NCI-H345 (cell line): ENCODE measurements at places on chromosomes 4 and X.
A peak's percentile ranks its signal among the peaks of the same experiment; 100 is the strongest.

DNA sequence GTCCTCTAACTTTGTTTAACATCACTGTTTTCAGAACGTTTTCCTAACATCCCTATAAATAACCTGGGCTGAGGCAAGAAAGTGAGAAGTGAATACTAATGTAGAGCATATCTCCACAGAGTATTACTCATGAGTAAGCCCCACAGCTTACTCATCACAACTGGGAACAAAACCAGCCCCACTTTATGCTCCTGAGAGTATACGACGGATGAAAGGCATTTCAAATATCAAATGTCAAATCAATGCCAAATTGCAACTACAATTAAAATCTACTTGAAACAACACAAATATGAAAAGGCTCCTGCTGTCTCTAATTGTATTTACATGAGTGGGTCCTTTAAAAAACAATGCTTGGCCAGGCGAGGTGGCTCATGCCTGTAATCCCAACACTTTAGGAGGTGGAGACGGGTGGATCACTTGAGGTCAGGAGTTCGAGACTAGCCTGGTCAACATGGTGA, 41.2 kb downstream of the SH3RF1 start:
- DNase-seq, result no peak

DNA sequence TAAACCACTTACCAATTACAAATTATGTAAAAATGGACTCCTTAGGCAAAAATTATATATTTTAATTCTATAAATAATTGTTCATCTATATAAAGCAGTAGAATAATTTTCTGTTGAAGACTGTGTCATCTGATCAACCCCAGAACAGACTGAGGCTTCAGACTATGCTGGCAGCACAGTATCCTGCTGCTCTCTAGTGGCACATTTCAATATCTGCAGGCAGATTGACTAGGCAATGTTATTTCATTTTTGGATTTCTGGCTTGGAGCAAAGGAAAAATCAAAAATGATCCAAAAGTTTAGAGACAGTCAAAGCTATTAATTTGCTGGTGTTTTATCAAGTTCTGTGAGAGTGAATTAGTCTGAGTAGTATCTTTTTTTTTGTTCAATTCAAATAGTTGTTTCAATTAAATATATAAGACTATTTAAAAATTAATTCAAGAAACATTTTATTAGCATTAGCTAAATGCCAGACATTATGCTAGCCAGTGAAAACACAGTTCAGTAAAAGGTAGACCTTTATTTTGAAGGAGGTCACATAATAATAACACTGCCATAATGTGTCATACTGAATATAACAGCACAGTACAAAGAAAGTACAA, 21.3 kb upstream of the SULT1E1 start:
- peak; percentile 26 for DNase-seq

DNA sequence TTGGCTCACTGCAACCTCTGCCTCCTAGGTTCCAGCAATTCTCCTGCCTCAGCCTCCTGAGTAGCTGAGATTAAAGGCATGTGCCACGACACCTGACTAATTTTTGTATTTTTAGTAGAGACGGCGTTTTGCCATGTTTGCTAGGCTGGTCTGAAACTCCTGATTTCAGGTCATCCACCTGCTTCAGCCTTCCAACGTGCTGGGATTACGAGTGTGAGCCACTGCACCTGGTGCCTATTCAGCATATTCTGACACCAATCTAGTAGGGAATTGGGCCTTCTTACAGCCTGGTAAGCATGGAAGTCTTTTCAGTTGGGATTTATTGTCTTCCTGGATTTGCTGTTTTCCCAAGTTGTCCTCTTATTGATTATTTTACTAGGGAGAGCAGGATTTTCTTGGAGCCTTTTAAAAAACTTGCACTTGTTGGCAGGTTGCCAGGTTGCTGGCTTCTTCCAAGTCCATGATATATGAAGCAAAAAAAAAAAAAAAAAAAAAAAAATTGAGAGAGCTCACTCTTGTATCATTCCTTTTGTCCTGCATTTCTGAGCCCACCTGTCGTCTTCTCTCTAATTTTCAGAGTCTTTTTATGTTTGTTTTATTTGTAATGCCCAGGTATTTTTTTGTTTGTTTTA, 43.7 kb downstream of the TMPRSS11E start:
- no peak for DNase-seq

- DNase-seq, result no peak
Observed at GRCh38 chr4:183888564-183888963, 16.5 kb upstream of the STOX2 start.

- DNase-seq, result no peak
Observed at GRCh38 chr4:26412381-26413372, 77.6 kb downstream of the CCKAR start.

DNA sequence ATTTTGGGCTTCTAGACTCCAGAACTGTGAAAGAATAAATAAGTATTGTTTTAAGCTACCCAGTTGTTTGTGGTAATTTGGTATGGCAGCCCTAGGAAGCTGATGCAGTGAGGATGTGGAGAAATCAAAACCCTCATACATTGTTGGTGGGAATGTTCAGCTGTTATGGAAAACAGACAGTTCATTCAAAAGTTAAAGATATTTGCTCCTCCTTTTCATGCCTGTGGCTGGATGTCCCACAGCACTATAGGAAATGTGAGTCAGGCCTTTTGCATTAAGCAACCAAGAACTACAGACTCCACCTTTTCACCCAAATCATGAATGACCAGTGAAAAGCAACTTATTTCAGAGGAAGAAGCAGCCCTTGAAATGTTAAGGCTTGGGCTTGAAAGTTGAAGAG, 6.7 kb downstream of the BBS12 start:
- DNase-seq, result no peak

- DNase-seq, result no peak
Observed at GRCh38 chr4:153274967-153275366, 69.5 kb upstream of the MND1 start.

GRCh38 chrX:10110316-10110935, 46.3 kb upstream of the CLCN4 start:
- DNase-seq, result no peak

- DNase-seq, result no peak
Observed at GRCh38 chrX:84634201-84634782, 132.0 kb upstream of the HDX start.

DNA sequence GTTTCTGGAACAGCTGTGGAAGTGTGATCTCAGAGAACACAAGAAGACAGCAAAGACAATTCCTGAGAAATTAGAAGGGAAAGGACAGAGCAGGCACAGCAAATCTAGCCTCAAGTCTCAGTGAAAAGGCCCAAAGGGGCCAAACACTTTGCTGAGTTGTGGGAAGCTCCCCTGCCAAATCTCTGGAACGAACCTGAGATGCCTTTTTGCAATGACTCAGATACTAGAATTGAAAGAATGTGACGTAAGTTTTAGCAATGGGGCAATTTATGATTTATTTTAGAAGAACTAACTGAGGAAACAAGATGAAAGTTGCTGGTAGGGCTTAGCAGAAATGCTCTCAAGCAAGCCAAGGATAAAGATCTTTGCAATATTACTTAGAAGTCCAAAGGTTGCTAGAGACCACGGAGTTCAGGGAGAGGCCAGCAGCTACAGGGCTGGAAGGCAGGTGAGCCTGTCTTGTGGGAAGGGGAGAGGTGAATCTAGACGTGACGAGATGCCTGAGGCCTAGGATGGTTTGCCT, 92.8 kb downstream of the AMELX start:
- DNase-seq, result no peak

DNA sequence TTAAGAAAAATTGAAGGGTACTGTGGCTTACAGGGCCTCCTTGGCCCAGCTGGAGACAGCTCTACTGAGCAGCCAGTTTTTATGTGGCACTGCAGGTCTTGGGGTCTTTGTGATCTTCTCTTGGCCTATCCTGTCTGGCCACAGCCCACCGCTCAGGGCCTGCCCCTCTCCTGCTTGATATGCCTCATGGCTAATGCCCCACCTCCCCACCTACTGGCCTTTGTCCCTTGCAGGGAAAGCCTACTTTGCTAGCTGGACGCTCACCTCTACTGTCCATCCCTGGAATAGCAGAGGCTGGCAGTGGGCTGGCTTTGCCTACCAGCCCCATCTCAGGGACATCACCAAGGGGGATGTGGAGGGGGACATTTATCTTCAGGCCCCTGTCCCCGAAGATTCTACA, 134.1 kb downstream of the PJA1 start:
- no peak for DNase-seq

GRCh38 chrX:19886883-19887531, 393 bp downstream of the SH3KBP1 start:
- no peak for DNase-seq

DNA sequence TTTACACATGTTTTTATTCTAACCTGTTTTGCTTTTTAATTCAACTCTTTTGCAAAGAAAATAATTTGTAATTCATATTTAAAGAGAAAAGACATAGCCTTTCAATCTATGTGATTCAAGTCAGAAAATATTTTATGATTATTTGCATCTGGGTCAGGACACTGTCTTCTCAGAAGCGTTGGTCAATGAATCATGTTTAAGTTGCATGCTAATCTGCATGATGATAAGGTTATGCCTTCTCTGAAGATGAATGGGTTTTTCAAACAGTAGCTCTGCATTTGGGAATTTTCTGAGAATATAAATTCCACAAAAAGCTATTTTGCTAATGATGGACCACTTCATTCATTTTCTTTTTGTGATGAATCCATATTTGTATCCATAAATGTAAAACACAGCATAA, 282.5 kb downstream of the TMA16 start:
- no peak for DNase-seq

- DNase-seq, result no peak
Observed at GRCh38 chrX:130173190-130173895, 1.6 kb downstream of the RAB33A start.

DNA sequence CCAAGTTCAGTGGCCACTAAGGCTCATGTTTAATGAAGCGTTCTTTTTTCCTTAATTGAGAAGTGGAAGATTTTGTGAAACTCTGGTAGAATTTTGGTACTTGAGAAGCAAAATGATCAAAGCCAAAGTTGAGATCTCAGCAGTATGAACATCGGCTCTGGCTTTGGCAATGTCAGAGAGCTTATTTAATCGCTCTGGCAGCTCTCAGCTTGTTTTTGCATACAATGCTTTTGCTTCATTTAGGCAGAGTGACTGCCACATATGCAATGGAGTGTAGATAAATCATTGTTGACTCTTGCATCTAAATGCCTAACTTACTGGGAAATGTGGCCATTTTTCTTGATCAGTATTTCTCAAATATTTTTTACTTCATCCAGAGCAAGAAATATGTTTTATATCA, 135.7 kb downstream of the AASDH start:
- no peak for DNase-seq

DNA sequence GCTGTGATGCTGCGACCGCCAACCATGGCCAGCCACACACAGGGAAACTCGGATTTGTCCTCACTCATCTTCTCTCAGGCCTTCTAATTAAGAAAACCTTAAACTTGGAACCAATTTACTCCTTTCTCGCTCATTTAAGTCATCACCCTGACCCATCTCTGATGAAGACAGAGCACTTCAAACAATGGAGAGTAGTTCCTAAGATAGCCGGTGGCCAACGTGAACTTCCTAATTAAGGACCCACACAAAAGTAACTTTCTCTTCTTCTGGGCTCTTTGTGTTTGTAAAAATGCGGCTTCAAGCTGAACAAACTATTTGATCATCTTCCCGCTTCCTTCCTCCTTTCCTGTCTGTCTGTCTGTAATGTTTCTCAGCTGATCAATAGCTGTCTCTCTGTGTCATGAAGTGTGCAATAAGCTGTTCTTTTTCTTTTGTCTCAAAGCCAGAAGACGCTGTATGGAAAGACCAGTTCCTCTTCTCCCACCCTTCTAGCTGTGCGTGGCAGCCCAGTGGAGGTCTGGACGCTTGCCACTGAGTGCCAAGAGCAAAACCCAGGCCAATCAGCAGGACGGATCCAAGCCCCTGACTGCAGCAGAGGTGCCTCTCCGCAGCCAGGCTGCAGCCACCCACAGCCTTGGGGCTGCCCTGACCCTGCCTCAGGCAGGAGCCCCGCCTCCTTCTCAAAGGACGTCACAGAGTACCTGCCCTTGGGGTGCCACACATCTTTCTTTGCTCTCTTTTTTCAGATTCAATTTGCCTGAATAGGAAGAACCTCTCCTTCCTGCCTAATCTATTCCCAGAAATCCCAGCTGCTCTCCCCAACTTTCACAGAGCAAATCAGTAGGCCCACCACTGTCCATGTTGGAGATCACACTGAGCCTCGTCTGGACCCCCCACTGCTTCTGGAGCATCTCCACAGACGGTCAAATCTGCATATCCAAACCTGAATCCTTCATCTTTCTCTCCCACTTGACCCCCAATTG, 59.3 kb downstream of the MAML3 start:
- peak; percentile 17 for DNase-seq

- no peak for DNase-seq
Observed at GRCh38 chr4:69124941-69125340, 28.7 kb downstream of the UGT2B7 start.

- DNase-seq, result no peak
Observed at GRCh38 chr4:80294206-80294605, 27.7 kb downstream of the FGF5 start.

- peak; percentile 53 for DNase-seq
Observed at GRCh38 chr4:152278505-152279233, 257.2 kb downstream of the FBXW7 start.

GRCh38 chr4:37073226-37073840, 171.2 kb upstream of the NWD2 start:
- DNase-seq, result no peak

- no peak for DNase-seq
Observed at GRCh38 chr4:38670939-38671591, 7.1 kb downstream of the KLF3 start.

DNA sequence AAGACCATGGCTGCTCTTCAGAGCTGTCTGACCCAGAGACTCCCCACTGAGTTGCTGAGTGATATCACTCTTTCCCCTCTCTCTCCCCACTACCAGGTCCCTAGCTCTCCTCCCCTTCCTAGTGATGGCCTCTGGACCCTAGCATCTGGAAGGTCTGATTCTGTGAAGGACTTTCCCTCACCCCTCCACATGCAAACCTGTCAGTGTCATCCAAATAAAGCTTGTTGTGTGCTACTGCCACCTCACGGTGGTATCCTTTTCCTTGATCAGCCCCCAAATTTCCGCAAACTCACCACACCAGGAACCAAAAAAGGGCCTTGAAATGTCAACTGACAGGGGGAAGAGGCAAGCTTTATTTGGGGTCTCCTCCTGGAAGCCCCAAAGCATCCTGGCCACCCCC, 500.2 kb downstream of the IDS start:
- DNase-seq, result no peak

GRCh38 chr4:19187096-19187495, 1064.6 kb upstream of the SLIT2 start:
- DNase-seq, result no peak

DNA sequence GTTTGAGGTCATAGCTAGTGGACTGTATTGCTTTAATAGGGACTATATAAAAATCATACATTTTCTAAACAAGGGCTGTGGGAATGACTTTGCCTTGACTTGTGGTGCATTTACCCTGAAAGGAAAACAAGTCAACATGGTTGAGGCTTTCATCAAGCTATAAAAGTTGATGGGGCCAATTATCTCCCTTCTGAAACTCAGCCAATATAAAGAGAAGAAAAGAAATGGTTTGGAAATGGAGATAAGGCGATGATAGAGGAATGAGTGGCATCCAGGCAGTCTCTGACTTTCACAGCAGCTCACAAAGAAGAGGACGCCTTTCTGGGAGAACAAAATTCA, 118.7 kb downstream of the SMARCA1 start:
- no peak for DNase-seq

DNA sequence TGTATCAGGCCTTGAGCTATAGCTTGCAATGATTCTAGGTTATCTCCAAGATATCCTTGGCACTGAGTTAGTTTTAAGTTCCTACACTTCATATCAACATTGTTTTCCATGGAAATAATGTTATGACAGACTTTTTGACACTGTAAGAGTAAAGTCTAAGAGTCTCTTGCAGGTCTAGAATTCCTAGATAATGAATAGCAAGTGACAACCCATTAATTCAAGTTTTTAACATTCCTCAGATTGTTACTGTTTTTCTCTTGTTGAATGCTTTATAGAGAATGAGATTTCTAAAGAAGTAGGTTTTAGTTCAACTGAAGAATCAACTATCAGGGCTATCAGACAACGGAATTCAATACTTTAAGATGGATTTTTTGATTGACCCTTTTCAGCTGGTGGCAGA, 276.1 kb downstream of the PPP3CA start:
- no peak for DNase-seq
